Stimulated activated CD4-positive, alpha-beta T cell treated with anti-CD3 and anti-CD28 coated beads, TNF-alpha, amount 100 ng/mL, for 4 hours (primary cell): ENCODE measurements at places on chromosomes 7 and 10.

- DNase-seq, result no peak
These were observed 46.2 kb upstream of the PLCE1 start for GRCh38 chr10:93947524-93947923.

- no peak for DNase-seq
These were observed 39.2 kb upstream of the LRRC17 start for GRCh38 chr7:102873470-102874165.

DNA sequence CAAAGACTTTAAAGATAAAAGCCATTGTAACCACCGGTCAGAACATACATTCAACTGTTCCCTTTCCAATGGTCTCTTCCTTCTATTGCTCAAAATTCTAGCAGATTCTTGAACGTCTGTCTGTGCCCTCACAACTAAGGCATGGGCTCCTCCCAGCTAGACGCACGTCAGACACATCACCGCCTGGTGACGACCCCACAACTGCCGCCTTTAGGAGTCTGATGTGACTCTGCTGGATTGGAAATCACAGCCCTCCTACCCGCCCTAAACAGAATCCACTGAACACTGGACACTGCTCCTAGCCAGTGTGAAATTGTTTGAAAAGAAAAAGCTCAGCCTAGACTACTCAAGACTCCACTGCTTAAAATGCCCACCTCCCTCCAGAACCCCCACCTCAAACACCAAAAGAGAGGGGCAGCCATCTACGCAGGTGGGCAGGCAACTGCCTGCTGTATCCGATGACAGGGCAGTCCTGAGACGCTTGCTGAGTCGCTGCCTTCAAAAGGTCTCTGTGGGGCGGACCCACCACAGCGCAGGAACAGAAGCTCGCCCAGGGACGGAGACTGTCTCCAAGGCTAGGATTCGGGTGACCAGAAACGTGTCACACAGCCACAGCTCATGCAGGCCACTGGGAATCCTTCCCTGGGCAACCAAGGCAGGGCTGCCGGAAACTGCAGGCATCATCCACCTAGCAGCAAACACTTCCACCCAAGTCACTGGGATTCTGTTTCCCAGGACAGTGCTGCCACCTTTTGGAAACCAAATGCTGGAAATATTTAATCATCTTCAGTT, 34.7 kb downstream of the GSDME start:
- DNase-seq, result no peak

DNA sequence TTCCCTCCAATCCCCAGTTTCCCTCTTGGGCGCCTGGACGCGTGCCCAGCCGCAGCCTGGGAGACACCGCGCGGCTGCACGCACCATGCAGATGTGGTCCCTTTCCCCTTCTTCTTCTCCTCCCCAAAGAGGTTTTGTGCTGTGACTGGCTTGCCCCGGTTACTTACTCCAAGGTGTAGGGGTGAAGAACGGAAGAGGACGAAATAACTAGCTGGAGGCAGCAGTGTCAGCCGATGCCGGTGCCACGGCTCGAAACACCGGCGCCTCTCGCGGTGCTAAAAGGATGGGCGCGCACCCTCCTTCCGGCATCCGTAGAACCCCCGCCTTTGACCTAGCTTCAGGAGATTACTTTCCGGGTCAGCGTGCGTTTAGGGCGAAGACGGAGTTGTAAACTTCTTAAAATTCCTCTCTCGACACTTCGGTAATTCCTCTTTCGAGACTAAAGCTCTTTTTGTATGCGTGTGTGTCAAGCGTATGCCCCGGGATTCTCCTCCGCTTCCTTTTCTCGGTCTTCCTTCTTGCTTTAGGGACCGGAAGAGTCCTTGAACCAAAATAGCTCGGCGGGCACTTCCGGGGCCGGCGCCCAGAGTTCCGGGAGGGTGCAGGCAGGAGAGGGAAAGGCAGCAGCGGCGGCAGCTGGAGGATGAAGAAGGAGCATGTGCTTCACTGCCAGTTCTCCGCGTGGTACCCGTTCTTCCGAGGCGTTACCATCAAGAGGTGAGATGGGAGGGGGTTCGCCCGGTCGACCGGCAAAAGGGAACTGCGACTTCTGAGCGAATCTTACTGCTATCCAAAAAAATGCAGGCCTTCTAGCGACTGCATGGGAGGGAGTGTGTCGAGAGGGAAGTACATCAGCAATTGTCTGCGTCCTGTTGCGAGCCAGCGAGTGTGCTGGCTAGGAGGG, at the start of the genes CDC123 and NUDT5:
Gene CDC123 (plus strand): TSS at position 586 of the 904 bp plus-strand sequence. CDS start 58 bp downstream, at position 644.
Gene NUDT5 (minus strand): TSS at position 289 of the 904 bp plus-strand sequence. CDS start 9,600 bp downstream, outside the sequence.
- DNase-seq, result peak; percentile 63

DNA sequence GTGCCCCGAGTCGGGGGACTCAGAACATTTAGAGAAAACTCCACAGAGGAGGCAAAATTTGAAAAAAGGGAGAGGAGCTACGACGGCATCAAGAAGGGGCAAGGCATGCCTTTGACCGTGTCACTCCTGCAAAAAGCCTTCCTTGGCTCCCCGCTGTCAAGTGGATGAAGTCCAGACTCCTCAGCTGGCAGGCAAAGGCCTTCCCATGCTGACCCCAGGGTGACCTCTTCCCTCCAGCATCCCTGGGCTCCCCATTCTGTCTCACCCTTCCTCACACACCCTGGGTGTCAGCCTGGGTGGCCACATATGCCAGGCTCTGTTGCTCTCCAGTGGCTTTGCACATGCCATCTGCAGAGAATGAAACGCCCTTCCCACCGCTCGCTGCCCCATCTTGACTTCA, 88.4 kb upstream of the ZMIZ1 start:
- DNase-seq, result no peak

DNA sequence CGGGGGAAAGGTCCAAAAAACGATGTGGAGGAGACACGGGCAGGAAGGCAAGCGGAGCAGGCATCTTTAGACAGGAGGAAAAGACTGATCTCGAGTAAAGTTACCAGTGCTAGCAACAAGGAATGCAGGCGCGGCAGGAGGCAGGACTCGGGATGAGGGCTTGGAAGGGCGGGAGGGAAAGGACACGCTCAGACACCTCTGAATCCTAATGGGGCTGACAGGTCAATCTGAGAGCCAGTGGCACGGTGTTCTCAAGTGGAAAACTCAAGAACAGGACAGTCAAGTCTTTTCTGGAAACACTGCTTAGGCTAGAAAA, 155.3 kb upstream of the COBL start:
- no peak for DNase-seq

DNA sequence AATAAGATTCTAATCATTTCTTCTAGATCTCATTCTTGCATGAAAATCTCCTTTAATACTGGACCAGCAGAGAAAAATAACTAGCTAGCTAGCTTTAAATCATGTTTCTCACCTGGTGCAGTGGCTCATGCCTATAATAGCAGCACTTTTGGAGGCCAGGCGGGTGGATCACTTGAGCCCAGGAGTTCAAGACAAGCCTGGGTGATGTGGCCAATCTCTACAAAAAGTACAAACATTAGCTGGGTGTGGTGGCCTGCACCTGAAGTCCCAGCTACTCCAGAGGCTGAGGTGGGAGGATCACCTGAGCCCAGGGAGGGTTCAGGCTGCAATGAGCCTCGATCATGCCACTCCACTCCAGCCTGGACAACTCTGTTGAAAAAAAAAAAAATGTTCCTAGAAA, 99.2 kb downstream of the BAMBI start:
- no peak for DNase-seq

DNA sequence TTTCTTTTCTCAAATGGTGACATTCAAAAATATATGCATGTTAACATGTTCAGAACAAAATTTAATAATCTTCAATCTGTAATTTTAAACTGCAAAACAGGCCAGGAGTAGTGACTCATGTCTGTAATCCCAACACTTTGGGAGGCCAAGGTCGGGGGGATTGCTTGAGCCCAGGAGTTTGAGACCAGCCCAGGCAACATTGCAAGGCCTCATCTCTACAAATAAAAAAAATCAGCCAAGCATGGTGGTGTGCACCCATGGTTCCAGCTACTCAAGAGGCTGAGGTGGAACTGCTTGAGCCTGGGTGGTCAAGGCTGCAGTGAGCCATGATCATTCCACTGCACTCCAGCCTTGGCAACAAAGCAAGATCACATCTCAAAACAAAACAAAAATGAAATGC, 394.3 kb downstream of the PARD3 start:
- DNase-seq, result no peak

DNA sequence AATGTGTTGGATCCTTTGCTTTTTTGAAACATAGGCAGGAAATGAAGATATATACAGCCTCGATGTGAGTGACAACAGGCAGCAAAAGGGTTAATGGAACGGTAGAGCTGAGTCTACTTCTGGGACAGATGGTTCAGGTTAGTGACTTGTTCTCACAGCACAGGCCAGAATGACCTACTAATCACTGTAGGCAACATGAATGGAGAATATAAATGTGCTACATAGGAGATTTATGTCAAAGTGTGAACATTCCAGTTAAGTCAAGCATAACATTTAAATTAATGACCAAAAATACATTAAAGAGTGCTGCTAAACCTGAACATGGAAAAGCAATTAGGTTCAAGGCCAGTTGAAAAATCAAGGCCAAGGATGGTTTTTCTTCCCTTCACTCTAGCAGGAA, 235.2 kb downstream of the POU6F2 start:
- DNase-seq, result no peak

- no peak for DNase-seq
These were observed 90.5 kb downstream of the EXOC6 start for GRCh38 chr10:92938841-92939240.

DNA sequence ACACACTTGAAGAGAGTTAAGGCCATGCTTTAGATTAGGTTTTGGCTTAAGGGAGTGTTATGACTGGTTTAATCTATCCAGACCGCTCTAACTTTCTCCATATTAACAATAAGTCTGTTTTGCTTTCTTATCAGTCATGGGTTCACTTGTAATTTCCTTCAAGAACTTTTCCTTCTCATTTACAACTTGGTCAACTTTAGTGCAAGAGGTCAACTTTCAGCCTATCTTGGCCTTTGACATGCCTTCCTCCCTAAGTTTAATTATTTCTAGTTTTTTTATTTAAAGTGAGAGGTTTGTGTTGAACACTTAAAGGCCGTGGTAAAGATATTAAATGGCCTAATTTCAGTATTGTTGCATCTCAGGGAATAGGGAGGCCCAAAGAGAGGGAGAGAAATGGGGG, 75.6 kb downstream of the MKLN1 start:
- no peak for DNase-seq

DNA sequence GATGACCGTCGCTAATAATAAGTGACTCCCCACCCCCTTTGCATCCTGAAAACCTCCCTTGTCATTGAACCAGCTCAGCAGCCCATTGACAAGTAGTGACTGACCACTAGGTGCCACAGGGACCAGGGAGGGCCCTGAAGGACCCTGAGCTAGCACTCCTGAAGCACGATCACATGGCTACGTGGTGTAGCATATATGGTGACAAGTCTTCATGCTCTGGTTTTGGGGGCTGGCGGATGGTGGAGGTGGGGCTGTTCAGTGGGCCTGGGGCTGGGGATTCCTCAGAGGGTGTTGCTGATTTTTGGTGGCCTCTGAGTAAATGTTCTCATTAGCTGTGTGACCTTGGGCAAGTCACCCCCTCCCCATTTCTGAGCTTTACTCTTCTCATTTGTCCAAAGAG, 4.7 kb downstream of the ADAMTS14 start:
- DNase-seq, result no peak

- no peak for DNase-seq
These were observed 39.1 kb downstream of the TASOR2 start for GRCh38 chr10:5723692-5724091.

- no peak for DNase-seq
These were observed 2.2 kb upstream of the GRIFIN start for GRCh38 chr7:2478399-2478785.

GRCh38 chr10:37762287-37762686, 95.1 kb downstream of the ZNF248 start:
- no peak for DNase-seq

DNA sequence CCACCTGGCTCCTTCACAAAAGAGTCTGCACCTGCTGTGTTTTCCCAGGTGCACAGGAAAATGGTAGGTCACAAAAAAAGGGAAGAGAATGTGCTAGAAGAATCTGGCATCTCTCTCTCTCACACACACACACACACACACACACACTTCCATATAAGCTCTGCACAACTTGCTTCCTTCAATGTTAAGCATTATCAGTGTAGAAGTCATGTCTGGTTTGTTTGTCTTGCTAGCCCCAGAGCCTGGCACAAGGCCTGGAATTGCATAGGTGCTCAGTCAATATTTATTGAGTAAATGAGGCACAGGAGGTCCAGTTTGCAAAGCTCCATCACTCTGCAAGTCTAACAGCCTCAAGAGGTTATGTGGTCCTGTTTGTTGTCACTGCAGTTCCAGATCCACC, 867.3 kb upstream of the AUTS2 start:
- DNase-seq, result no peak

GRCh38 chr7:105782391-105783042, 93.9 kb downstream of the ATXN7L1 start:
- DNase-seq, result no peak

GRCh38 chr7:107605218-107605815, 25.3 kb downstream of the BCAP29 start:
- no peak for DNase-seq

DNA sequence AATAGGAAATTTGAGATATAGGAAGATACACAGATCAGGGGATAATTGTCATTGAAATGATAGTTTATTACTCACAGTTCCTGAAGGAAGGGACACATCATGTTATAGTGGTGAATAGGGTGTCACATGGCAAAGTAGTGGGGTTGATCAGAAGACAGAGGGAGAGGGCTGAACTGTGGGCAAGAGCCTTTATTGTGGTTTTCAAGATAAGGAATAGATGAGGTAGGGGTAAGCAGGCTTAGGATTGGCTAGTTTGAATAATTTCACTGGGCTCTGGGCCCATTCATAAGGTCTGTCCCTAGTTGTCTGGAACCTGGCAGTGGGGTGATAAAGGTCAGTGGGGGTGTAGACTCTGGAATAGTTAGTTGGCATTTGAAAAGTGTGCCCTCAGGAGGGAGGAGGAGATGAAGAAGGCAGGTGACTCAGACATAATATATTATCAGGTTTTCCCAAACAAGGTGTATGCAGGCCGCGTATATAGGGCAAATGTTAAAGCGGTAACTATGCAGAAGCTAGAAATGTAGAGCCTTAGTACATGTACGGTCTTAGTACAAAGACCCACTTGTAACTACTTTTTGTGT, 18.5 kb downstream of the FGL2 start:
- DNase-seq, result no peak

DNA sequence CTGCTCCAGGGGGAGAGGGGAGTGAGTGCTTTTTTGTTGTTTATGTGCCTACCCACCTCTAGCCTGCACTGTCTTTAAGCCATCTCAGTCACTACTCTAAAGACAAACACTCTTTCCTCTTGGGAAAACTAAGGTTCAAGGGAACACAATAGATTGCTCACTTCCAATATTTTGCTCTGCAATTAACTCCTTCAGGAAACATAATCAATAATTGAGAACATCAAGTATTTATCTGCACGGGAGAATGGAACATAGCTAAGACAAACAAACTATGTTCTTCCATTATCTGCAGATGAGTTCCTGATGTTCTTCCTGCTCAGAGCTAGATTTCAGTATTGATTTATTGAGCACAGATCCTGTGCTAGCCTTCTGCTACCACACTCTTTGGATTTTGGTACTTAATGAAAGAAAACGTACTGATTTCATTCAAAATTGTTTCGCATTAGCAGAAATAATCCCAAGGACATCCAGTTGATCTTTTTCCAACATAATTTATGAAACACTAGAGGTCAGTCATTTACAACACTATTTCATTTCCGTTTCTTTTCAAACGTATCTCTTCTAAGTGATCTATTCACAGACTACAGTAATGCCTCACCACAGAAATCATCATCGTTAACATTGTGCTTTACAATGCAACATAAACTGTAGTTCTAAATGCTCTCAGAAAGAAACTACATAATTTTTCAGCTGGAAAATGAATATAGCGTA, 8.3 kb downstream of the NEBL start:
- no peak for DNase-seq
